ENCODE measurements at places on chromosomes 2 and 18.

GRCh38 chr2:84201158-84201557, 257.9 kb downstream of the SUCLG1 start:
- no peak for DNase-seq

- DNase-seq = no peak
Measured at GRCh38 chr18:60746919-60747318, 374.3 kb upstream of the MC4R start.

DNA sequence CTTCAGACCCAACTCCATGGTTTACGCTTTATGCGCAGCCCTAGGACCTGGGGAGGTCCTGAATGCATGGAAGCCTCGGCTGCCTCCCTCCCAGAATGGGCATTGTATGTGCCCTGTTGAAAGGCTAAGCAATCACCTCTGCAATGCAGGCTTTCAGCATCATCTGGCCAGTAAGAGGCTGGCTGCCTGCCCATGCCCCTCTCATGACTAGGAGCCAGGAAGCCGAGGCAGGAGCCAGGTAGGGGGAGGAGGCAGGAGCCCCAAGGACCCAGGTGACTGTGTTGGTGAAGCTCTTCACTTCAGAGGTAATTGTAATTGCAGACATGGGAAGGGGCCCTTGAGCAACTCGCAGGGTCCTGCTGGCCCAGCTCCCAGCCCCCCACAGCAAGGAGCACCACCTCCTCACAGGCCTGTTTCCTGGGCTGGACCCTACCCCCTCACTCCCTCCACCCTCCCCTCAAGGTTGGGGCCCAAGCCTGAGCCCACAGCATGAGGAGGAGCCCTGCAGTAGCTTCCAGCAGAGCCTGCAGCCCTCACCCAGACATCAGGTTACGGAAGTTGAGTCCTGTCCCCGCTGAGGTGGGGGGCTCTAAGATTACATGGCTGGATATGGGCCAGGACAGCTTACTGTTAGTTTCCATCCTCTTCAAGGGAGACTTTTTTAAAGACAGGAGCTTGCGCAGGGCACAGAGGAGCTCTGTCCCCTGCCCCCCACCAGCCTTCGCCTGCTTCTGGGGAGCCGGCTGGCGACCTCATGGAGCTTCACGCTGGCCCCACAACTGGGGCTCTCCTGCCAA, 21.9 kb downstream of the CRACDL start:
- peak; percentile 69 for DNase-seq

DNA sequence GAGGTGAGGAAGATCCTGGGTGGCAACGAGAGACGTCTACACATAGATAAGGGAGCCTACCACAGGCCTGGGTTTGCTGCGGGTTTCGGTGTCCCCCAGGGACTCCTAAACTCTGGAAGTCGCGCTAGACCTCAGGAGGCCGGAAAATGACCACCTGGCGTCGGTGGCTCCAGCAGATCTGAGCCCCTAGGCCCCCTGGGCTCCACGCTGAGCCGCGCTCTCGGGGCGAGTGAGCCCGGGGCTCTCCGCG, 987 bp upstream of the DLX1 start:
- no peak for DNase-seq

DNA sequence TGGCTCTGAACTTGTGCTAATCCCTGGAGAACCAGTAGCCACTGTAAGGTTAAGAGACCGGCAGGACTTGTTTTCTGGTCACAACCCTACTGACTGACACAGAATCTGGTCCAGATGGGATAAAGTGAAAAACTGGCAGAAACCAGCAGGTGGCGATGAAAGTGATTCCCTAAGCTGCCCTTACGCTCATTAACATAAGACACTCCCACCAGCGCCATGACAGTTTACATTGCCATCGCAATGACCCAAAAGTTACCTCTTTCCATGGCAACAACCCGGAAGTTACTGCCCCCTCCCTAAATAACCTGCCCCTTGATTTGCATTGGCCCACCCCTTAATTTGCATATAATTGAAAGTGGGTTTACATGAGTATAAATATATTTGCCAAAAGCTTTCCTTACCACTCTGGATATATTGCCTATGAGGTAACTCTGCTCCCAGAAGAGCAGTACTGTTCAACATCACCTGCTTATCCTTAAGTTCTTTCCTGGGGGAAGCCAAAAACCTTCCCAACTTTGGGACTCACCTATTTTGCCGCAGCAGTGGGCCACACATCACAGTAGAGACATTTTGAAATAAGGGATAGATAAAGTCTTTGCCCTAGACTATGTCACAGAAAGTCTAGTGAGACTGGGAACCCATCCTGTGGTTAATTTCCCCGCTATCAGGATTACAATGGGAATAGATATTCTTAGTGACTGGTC, 35.8 kb upstream of the AFF3 start:
- DNase-seq = peak; percentile 59

DNA sequence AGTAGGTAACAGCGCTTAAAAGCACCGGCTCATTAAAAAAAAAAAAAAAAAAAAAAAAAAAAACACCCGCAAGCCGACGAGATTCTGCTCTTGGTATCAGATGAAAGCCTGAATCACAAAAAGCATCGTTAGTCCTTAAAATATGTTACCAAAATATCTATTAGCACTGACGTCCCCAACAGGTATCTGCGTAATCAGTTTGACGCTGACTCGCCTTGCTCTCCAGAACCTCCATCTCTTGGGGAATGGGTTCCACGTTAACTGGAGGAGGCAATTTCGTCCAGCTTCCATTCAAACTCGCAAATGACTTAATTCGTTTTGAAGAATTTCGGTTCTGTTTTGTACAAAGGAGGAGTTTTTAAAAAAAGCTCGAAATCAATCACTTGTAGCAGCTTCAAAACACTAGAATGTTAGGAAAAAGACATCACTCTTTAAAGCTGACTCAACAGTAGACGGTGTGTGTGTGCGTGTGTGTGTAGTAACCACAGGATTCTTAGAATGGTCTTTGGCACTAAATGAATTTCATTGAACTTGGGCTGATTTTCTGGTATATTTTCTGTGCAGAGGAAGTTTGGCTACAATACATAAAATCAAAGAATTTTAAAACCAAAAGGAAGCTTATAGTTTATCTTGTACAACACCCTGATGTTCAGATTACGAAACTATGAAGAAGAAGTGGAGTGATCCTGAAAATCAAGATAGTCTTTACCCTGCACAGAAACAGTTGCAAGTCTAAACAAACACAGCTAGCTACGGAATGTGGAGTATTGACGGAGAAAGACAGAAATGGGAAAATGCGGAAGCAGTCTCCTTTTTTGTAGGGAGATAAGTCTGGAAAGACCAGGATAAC, 1.1 kb upstream of the PGAP1 start:
- peak; percentile 45 for DNase-seq

- DNase-seq = no peak
Measured at GRCh38 chr2:216425008-216425787, 12.9 kb downstream of the SMARCAL1 start.

All from NCI-H226 (cell line).